Renal cortex interstitium (tissue), 15 donors: ENCODE measurements at places on chromosomes 11 and 22.

DNA sequence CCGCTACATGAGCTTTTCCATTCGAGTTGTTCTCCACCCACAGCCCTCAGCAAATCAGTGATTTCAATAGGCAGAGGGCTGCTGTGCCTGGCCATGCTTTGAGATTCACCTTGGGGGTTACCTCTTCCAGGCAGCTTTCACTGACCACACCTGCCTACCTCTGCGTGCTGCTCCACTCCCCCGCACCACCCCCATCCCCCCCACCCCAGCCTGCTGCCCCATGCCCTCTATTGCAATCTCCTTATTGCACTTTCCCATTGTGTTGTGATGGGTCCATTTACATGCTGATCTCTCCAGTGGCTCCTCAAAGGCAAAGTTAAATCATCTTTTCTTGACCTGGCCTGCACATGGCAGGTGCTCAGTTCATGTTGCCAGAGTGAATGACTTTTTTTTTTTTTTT, 18.0 kb upstream of the POLA2 start:
- no peak for DNase-seq

DNA sequence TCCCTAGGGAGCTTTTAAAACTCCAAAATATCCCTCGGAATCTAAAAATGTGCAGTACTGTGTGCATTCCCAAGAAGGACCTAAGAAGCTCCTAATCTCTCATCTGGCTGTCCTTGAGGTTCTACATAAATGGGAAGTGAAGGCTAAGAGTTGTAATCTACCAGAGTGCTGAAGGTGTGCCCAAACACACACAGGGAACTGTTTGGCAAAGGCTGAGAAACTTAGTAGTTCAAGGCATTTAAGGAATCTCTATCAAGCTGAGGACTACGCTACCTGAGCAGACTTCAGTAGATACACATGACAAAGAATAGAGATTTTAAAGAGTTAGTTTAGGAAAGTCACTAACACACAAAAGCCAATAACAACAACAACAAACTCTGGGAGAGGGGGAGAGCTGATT, 71.1 kb downstream of the TTC28 start:
- DNase-seq: no peak

DNA sequence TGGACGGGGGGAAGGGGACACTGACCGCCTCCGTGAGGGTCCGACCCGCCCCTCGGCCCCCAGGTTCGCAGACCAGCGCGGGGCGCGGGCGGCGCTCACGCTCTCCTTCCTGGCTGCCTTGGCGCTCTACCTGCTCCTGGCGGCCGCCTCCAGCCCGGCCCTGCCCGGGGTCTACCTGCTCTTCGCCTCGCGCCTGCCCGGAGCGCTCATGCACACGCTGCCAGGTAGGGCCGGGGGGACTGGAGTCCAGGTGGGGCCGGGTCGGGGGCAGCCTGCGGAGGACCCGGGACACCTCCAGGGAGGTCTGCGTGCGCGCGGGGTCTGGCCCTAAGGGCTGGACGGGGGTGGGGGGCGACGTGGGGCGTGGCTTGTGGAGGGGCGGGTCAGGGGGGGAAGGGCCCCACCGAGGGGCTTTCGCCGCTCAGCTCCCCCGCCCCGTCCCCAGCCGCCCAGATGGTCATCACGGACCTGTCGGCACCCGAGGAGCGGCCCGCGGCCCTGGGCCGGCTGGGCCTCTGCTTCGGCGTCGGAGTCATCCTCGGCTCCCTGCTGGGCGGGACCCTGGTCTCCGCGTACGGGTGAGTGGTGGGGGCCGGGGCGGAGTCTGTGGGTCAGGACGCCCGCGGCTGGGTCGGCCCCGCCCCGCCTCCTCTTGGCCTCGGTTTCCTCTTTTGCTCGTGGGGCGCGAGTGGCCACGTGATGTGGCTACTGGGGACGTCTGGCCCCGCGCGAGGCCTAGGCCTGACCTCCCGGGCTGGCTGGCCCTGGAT, 19.9 kb downstream of the PHLDA2 start:
- DNase-seq: no peak

- no peak for DNase-seq
These were observed 350.9 kb upstream of the CCDC179 start for GRCh38 chr11:23211221-23211620.

- DNase-seq: no peak
These were observed 2.9 kb upstream of the FBLN1 start for GRCh38 chr22:45499746-45500145.

- DNase-seq: no peak
These were observed 65.9 kb upstream of the BLID start for GRCh38 chr11:122181893-122182292.

DNA sequence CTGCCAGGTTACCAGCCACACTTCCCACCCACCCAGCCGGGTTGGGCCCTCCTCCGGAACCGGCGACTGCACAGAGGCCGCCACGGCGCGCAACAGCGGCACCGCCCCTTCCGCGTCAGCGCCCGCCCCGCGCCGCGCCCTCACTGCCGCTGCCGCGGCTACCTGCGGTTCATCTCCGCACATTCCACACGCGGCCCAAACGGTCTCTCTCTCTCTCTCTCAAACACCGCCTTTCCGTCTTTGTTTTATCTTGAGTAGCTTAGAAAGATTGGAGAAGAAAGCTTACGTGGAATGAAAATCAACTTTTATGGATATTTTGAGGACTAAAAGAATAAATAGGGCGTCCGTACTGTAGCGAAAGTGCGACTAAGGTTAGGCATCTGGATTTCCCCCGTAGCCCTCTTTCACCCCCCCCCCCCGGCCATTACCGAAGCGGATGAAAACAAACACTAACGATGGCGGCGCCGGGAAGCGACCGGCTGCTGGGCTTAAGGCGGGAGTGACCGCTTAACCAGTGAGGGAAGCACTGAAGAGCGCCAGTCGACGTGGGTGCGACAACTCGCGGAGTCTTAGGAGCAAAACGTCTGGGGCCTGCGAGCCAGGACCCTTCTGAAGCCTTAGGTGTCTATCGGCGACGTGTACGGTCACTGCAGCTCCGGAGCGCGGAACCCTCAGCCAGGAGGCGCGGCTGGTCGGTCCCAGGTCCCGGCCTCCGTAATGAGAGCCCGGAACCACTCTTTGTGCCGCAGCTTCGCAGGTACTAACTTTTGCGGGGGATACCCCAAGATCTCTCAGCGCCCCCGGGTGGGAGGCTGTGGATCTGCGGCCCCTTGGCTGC, at the start of the genes ATG13 and HARBI1:
TSS of gene ATG13 (plus strand) at position 420 of the 838 bp plus-strand sequence. CDS start 26,739 bp downstream, outside the sequence.
TSS of gene HARBI1 (minus strand) at position 94 of the 838 bp plus-strand sequence. CDS start 990 bp downstream, outside the sequence.
- peak; percentile 84 for DNase-seq

- DNase-seq: no peak
These were observed 538.8 kb upstream of the B3GAT1 start for GRCh38 chr11:134950692-134951304.

GRCh38 chr11:116072133-116072532, 567.9 kb upstream of the CADM1 start:
- no peak for DNase-seq

DNA sequence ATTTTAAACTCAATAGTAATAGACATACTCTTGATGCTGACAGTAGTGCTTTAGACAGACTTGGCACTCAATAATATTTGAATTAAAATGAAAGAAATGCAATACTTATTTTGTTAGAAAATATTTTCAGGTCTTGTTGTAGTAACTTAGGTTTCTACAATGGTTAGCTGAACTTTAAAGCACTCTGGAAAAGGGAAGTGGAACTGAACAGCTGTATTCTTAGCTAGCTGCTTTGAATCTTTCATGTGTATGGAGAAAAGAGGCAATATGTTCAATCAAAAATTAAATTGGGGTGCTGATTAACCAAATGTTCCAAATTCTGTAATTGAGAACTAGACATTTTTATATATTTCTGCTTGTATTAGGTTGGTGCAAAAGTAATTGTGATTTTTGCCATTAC, 517.9 kb upstream of the RAG2 start:
- no peak for DNase-seq

GRCh38 chr11:16280256-16280682, 76.1 kb downstream of the SOX6 start:
- no peak for DNase-seq

DNA sequence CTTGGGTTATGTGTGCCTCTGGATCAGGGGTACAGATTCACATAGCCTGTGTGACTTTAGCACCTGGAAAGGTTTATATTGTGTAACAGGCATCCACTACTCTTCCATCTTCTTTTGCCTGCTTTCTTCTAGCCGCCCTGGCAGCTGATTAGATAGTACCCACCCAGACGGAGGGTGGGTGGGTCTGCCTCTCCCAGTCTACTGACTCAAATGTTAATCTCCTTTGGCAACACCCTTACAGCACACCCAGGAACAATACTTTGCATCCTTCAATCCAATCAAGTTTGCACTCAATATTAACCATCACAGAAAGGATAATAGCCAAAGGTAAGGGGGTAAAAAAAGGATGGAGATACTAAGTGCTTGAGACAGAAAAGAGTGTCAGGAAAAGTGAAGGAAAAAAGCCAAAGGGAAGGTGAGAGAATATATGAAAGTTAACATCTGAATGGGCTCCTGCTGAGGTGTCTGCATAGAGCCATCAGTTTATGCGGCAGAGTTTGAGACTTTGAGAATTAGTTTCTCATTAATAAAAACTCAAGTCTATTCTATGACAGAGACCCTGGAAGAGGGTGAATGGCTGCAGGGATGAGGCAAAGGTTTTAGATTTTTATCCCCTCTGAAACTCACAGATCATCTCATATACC, 2.6 kb upstream of the OR51B6 start:
- no peak for DNase-seq

GRCh38 chr22:20125201-20126174, 6.1 kb upstream of the ZDHHC8 start:
- DNase-seq: no peak

GRCh38 chr11:27061461-27061821, 20.8 kb downstream of the BBOX1 start:
- no peak for DNase-seq

DNA sequence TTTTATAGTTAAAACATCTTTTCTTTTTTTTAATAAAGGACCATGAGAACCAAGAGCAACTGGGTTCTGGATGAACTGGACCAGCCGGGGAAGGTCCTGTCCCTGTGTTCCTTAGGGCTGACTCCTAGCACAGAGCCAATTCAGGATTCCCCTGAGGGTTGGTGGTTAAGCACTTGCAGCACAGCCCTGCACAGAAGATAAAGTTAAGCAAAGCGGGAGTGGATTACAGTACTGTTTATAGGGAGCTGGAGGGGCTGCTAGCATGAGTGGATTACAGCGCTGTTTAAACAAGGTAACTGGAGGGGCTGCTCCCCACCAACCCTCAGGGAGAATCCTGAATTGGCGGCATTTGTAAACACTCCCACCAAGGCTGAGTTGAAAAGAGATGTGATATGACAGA, 90.6 kb downstream of the CELSR1 start:
- no peak for DNase-seq

- DNase-seq: no peak
These were observed 102.7 kb upstream of the SEZ6L start for GRCh38 chr22:26066534-26066933.

DNA sequence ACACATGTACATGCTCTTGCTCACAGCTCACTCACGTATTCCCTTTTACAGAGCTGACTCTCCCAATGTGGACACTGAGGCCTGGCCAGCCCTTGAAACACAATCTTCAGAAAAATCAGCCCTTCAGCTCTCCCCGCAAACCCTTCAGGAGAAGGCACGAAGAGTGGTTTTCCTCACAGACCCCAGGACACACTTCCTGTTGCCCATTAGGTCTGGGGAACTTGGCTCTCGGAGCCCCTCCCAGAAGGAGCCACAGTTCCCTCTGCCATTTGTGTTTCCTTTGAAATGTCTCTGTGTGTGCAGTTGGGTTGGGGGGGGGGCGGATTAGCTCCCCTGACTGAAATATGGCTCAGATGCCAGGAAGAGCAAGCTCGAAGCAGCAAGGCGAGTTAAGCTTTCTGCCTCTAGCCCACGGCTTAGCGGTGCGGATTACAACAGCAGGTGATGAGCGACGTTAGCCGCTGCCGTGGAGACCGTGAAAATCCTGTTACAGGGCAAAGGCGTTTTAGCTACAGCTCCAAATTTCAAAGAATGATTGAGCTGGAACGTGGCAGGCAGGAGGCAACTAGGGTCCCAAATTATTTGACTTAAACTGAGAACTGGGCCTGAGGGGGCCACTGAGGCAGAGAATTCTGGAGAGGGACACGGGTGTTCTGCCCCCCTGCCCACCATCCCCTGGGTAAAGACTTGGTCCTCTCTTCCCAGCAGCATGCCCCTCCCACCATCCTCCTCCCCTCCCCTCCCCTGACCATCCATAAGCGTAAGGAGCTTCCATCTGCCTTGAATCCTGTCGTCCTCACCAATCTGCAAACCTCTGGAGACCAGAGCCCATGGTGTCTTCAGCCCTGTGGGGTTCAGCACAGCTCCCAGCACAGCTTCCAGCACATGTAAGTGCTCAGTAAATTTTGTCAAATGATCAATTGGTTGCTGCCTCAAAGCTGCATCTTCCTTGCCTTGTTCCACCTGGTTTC, 598.6 kb downstream of the BUD13 start:
- DNase-seq: no peak

DNA sequence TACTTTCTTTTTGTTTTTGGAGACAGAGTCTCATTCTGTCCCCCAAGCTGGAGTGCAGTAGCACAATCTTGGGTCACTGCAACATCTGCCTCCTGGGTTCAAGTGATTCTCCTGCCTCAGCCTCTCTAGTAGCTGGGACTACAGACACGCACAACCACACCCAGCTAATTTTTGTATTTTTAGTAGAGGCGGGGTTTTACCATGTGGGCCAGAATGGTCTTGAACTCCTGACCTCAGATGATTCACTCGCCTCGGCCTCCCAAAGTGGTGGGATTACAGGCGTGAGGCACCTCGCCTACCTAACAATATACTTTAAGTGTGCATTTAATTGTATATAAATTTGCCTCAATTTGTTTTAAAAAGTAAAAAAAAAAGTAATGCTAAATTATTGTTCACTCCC, 38.4 kb downstream of the GRK3 start:
- no peak for DNase-seq

- DNase-seq: no peak
These were observed 8.5 kb upstream of the CCDC89 start for GRCh38 chr11:85694385-85694980.

DNA sequence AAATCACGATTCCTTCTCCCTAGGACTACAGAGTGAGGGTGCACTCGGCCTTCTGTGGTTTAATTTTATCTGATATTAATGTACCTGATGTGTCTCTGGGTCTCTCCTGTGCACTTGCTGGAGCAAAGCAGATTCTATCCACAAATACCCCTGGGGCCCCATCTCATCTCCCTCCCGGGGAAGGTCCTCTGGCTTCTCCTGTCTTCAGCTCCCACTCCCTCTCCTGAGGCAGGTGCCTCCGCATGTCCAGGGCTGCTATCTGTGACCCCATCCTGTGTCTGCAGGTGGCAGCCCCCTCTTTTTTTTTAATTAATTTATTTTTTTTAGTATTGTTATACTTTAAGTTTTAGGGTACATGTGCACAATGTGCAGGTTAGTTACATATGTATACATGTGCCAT, 558.7 kb downstream of the BRD1 start:
- no peak for DNase-seq
